ENCODE measurements at places on chromosomes 13 and 19. TPM values are rescaled to one million over a fixed set of nuclear protein-coding genes. Genes with fewer than 3 reads are reported as not detected.

DNA sequence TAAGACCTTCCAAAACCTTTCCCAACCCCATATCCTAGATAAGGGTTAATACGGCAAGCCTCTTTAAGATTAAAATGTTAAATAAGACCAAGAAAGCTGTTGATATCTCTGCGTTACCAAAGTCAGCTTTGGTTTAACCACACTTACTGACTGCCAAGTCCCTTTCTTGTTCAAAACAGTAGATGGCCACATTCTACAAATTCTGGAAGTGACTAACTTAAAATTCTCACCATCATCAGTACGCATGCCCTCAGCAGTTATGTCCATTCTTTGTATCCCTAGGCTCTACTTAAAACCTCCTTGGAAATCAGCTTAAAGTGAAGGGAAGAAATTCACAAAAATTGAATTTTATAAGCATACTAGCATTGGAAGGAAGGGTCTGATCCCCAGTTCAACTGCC, 23.6 kb downstream of the SOHLH2 start:
- no peak for DNase-seq
- H3K27ac ChIP-seq, result no peak overlapping the region
- no peaks in the 10 kb centered on the region for H3K4me1 ChIP-seq
- no peaks in the 10 kb centered on the region for H3K27me3 ChIP-seq
- no peaks in the 10 kb centered on the region for H3K36me3 ChIP-seq

DNA sequence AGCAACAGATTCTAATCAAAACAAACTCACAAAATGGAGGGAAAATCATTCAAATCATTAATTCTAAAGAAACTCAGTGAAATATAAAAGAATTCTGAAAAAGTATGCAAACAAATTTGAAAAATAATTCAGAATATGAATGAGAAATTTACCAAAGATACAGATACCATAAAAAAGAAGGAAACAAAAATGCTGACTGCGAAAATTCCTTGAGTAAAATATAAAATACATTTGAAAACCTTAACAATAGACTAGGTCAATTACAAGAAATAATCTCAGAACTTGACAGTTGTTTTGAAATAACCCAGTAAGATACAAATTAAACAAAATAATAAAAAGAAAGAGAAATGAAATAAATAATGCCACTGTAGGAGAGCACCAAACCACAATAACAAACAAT, 1289.0 kb downstream of the SLITRK1 start:
- DNase-seq, result no peak
- no peaks in the 10 kb centered on the region for H3K27me3 ChIP-seq
- H3K4me3 ChIP-seq, result no peak overlapping the region
- H3K27ac ChIP-seq, result no peak overlapping the region
- no peaks in the 10 kb centered on the region for H3K36me3 ChIP-seq
- no peaks in the 10 kb centered on the region for H3K4me1 ChIP-seq

DNA sequence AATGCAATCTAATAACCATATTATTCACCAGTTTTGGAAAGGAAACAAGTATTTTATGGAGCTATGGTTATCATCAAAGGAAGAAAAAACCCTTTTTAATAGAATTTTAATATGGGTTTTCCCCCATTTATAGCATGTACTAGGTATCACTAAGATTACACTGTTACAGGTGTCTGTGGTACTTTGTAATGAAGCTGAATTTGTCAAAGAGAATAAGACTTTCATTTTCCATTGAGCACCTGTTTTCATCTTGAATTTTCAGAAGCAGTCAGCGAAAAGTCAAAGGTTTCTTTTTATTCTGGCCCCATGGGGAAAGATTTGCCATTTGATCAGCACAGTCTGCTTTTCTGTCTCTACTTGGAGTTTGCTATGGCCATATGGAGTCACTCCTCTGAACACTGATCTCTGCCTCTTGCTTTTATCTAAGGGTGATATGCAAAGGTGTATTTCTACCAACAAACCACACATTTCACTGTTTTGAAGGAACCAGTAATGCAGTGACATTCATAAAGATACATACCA, 590.0 kb downstream of the DCT start:
- H3K4me3 ChIP-seq, result no peak overlapping the region
- H3K27ac ChIP-seq, result no peak overlapping the region
- H3K27me3 ChIP-seq, result no peaks in the 10 kb centered on the region
- no peak for DNase-seq
- H3K4me1 ChIP-seq, result no peaks in the 10 kb centered on the region
- H3K36me3 ChIP-seq, result no peaks in the 10 kb centered on the region

- H3K27me3 ChIP-seq, result no peaks in the 10 kb centered on the region
- H3K4me3 ChIP-seq, result no peak overlapping the region
- DNase-seq, result no peak
- H3K36me3 ChIP-seq, result peaks cover 94% of the 10 kb centered on the region
Observed at GRCh38 chr13:37011002-37011401, 10.4 kb downstream of the EXOSC8 start.

DNA sequence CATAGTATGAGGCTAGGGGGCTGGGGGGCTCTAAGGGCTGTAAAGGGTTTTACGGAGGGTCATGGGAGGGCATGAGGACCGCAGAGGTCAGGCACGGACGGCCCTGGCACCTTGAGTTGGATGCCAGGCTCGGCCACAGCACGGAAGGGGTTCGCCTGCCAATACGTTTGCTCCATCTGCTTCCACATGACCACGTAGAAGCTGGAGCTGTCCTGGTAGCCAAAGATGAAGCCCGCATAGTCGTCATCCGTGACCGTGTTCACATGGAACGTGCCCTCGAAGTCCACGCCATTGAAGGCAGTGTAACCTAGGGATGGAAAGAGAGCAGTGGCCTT, 6.4 kb downstream of the COMP start:
- H3K27me3 ChIP-seq, result peaks cover 58% of the 10 kb centered on the region
- DNase-seq, result no peak
- no peaks in the 10 kb centered on the region for H3K36me3 ChIP-seq
- peaks cover 44% of the 10 kb centered on the region for H3K4me1 ChIP-seq

DNA sequence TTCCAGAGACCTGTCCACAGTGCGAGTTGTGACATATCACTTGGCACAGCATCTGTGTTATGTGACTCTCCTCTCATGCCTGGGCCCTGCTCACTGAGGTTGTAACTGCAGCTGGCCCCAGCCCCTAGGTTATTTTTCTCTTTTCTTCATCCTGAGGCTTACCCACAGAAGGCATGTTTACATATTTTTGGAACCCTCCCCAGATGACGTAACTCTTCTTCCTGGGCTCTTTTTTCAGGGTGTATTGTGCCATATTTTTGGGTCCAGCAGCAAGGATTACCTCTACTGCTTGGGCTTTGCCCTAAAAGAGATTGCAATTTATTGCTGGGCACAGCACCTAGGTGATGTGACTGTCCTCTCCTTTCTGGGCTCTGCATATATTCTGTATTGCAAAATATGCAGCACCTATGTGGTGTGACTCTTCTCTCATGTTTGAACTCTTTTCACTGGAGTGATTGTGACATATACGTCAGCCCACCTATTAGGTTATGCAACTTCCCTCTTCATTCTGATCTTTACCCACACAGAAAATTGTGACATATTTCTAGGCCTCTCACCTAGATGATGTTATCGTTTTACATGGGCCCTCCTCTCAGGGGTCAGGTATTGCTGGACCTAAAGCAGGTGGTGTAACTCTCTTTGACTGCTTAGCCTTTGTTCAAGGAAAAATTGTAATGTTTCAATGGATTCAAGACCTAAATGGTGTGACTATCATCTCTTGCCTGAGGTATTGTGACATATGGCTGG, 64.5 kb upstream of the ZNF724 start:
- no peak overlapping the region for H3K27ac ChIP-seq
- no peak for DNase-seq
- no peak overlapping the region for H3K4me3 ChIP-seq
- H3K27me3 ChIP-seq, result no peaks in the 10 kb centered on the region

- peak; percentile 88 for DNase-seq
- no peaks in the 10 kb centered on the region for H3K27me3 ChIP-seq
- H3K4me1 ChIP-seq, result peaks cover 55% of the 10 kb centered on the region
- peak overlapping the region; percentile 100 for H3K27ac ChIP-seq
Observed at GRCh38 chr13:48976576-48977285, 1.0 kb downstream of the FNDC3A start.

DNA sequence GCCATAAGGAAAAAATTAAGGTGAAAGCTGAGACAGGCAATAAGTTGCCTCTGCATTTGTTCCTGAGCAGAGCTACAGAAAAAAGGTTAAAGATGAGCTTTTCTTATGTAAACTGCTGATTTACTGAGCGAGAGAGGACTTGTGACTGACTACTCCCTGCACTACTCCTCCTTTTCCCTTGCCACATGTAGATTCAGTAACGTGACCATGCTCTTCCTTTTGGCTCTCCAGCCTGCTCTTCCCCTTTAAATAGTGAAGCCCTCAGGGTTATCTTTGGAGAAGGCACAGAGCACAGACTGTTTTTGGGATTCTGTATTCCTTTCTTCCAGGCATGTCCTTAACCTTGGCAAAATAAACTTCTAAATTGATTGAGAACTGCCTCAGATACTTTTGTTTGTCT, 630.2 kb downstream of the UQCRFS1 start:
- H3K4me3 ChIP-seq, result no peak overlapping the region
- H3K36me3 ChIP-seq, result no peaks in the 10 kb centered on the region
- no peaks in the 10 kb centered on the region for H3K27me3 ChIP-seq
- H3K27ac ChIP-seq, result no peak overlapping the region
- H3K4me1 ChIP-seq, result no peaks in the 10 kb centered on the region
- no peak for DNase-seq

Gene OR7D2
- 0.55 TPM for total RNA-seq

Gene C19orf18
- not detected for total RNA-seq
